ACHN (cell line): ENCODE measurements at places on chromosomes 16 and 17.

GRCh38 chr16:57785385-57785784 is 16.9 kb downstream of the KIFC3 start:
- no peak for DNase-seq

- no peak for DNase-seq
These were observed 126.0 kb upstream of the ERCC4 start for GRCh38 chr16:13793841-13794409.

- DNase-seq = peak; percentile 36
These were observed 5.9 kb downstream of the CA5A start for GRCh38 chr16:87930456-87930855.

- DNase-seq = no peak
These were observed 952 bp downstream of the CD300A start for GRCh38 chr17:74467221-74467951.

- no peak for DNase-seq
These were observed 20.1 kb upstream of the SLC5A11 start for GRCh38 chr16:24825696-24826095.

DNA sequence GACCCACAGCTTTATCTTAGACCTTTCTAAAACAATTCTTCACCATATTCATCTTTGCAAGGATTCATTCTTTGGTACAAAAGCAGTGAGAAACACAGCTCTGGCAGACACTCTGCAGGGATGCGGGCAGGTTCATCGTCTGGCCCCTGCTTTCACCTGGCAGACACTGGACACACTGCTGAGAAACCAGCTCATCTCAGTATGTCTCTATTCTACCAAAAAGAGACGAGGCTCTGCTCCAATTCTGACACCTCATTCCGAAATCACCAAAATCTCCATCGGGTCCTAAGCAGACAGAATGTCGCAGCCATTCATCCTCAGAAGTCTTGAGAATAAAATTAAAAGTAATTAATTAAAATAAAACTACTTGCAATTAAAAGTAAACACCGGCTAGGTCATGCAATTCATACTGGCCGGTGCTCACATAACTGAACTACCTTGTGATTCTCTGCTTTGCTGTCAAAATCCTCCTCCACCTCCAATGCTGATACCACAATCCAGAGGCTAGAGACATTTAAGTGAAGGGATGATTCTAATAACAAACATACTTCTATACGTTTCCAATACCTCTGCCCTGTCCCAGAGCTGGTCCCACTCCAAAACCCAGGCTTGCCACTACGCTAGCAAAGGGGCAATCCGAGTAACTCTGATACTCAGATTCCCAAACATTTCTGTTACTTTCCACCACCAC is 1.3 kb downstream of the RNF157 start:
- DNase-seq = no peak

DNA sequence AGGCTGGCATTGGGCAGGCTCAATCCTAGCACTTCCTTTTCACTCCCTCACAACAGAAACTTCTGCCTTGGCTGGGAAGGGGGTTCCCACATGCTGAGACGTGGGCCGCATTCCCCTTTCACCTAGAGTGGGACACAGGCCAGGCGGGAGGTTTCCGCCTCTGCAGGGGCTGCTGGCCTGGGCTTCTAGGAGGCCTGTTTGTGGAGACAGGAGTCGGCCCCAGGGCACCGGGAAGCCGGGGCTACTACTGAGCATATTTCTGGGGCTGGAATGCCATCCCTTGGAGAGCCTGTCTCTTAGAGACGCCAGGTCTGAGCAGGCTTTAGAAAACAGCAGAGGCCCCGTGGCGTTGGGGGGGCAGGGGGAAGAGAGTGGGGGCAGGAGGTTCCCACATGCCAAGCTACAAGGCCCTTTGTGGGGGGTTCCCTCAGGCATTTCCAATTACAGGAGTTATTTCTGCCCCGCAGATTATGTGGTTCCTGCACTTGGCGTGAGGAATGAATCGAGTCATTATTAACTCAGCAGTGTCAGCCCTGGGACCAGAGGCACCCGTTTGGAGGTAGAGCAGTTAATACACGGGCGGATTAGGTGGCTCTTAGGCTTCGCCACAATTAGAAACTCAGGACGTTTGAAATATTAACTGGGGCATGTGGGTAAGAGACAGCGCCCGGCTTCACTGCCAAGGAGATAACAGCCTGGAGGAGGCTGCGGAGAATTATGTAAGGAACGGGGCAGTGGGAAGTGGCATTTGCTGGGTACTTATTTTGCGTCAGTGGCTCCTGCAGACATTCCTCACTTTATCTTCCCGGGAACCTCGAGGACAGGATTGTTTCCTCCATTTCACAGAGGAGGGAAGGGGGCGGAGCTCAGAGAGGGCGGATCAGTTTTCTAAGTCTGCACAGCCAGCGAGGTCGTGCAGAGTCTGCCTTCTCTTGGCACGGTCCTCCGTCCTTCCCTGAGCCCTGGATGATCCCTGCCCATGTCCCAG is 162.5 kb downstream of the MAF start:
- DNase-seq = peak; percentile 51

DNA sequence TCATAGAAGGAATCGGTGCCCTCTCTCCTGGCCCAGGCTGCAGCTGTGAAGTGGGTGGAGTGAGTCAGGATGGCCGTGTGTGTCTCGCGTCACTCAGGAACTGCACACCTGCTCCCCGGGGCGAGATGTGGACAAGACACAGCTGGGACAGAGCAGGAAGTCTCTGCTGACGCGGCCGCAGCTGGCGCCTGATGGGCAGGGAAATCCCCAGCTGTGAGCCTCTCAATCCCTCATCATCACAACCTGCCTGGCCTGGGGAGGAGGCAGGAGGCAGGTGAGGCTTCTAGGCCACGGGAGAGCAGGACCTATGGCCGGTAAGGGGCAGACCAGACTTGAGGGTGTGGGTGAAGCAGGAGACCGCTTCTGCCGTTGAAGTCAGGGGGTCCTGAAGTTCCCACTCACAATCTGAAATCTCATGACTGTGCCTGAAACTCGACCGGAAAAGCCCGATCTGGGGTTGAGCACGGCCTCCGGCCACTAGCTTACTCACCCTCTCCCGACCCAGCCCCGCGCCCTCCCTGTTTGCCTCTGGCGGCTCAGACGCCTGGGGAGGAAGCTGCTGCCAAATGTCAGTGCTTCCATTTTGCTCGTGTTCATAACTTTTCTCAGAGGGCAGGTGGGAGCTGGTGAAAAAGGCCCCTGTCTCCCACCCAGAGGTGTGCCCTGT is 1.1 kb upstream of the TRPV3 start:
- DNase-seq = no peak

DNA sequence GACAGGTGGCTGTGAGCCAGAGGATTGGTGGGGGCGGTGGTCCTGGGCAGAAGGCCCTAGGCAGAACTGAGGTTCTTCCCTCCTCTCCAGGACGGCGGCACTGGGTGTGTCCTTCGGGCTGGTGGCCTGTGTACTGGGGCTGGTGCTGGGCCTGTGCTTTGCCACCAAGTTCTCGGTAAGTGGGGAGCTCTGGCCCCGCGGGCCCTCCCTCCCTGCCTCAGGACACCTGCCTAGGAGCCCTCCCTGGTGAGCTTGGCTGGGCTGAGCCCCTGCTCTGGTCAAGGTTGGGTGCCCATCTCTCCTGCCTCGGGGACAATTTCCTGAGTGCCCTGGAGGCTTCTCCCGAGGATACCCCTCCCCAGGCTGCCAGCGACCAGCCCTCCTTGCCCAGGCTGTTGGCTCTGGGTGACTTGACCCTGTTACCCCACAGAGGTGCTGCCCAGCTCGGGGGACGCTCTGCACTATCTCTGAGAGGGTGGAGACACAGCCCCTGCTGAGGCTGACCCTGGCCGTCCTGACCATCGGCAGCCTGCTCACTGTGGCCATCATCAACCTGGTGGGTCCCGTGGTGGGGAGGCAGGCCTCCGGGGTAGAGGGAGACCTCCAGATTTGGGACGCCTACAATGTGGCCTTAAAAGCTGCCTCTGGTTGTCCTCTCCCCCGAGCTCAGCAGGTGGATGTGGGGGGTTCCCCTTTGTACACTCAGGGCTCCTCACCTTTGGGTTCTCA is 42.0 kb downstream of the ADCY7 start:
- DNase-seq = no peak

GRCh38 chr17:8726941-8727555 is 17.6 kb downstream of the CCDC42 start:
- no peak for DNase-seq

DNA sequence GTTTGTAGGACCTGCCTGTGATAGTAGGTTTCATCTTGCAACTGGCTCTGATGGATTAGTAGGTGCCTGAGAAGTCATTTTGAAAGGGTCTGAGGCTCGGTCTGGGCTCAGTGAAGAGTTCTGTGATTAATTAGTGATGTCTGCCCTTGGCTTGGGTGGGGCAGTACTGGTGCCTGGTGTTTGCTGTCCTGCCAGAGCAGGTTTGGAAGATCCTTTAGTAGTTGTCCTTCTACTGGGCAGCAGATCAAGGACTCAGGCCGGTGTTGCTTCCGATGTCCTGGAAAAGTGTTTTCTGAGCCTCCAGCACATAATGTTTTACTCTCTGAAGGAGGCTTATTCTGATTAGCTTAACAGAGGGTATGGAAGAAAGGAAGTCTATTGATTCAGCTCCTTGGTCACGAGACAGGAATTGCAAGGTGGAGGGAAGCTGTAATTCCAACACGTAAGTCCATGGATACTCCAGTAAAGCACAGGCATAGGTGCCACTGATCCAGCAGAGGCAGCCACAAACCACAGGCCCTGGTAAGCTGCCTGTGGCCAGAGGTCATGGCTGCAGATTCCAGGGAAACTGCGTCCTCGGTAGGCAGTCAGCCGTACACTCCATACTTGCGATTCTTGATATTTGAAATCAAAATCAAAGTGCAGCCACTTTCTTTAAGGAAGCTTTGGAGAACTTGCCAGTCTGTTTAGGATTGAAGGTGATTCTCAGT is 18.7 kb downstream of the HLF start:
- no peak for DNase-seq

GRCh38 chr16:79177018-79177417 is 423.5 kb downstream of the MAF start:
- no peak for DNase-seq

GRCh38 chr16:54724346-54724925 is 206.2 kb upstream of the IRX5 start:
- no peak for DNase-seq

GRCh38 chr17:21505819-21506815 is 130.0 kb downstream of the KCNJ12 start:
- no peak for DNase-seq

DNA sequence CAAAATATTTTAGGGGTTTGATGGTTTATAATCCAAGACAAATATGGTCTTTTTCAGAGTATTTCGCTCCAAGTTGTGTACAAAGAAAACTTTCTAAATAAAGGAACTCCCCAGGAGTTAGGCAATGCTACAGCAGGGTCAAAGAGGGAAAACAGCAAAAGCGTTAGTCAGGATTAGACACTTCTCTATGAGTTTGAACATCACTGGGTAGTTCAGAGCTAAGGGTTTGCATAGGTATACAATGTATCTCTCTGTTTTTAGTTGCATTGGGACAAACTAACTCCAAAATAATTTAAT is 34.8 kb downstream of the FAM20A start:
- DNase-seq = no peak

GRCh38 chr17:61413661-61414126 is 14.1 kb downstream of the TBX2 start:
- no peak for DNase-seq

DNA sequence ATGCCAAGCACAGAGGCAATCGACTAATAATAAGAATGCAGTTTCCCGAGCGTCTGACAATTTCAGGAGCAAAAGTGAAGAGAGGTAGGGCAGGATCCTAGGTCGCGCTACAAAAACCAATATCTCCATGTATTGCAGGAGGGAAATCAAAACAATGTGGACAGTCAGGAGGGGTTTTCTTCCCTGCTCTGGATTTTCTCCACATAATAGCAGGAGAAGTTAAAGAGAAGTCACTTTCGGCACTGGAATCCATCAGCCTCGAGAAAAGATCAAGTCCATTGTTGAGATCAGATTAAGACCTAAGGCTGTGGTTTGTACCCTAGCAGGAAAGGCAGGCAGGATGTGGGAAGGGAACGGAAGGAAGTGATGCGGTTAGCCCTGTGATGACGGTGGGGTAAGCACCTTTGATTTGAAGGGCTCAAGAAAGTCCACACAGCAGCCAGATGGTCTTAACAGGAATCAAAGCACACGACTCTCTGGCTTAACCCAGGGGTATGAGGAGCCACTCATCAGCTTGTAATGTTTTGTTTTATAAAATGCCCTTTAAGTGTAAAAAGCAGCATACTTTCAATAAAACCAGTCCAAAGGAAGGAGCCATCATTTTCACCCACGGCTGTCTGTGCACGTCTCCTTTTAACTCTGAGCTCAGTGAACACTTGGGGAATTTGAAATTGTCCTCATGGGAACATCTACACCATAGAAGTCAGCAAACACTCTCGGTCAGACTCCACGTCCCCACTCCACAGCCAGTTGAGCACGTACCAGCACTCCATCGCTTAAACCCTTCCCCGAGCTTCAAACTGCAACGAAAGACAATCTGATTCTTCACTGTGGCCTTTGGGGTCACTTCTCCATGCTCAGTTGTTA is 15.8 kb upstream of the AKTIP start:
- no peak for DNase-seq

- DNase-seq = no peak
These were observed 8.3 kb downstream of the PITPNM3 start for GRCh38 chr17:6548034-6548433.

DNA sequence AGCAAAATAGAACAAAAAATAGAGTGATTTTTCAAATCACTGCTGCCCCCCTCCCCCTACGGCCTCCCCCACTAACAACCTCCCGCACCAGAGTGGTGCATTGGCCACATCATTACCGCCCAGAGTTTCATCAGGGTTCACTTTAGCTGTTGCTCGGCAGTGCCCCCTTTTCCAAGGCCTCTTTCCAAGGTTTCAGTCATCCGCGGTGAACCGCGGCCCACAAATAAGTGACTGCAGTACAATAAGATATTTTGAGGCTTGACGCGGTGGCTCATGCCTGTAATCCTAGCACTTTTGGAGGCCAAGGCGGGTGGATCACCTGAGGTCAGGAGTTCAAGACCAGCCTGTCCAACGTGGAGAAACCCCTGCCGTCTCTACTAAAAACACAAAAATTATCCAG is 180.0 kb downstream of the MAF start:
- DNase-seq = no peak

- DNase-seq = peak; percentile 61
These were observed 30.3 kb downstream of the CHD9NB start for GRCh38 chr16:53022374-53022773.

- DNase-seq = no peak
These were observed 11.8 kb downstream of the CTRB1 start for GRCh38 chr16:75230471-75231110.

DNA sequence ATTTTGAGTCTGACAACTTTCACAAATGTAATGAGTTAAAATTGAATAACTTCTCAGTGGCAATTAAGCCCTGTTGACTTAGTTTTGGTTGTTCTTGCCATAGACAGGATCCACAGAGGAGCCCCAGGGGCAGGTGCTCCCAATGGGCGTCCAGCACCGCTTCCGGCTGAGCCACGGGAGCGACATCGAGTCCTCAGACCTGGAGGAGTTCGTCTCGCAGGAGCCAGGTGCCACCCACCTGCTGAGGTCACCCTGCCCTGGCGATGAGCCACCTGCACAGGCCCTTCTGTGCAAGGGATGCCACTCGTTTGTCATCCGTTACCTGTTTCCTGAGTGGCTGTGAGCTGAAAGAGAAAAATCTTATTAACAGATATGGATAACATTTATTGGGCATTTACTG is 10.7 kb downstream of the CCDC40 start:
- DNase-seq = no peak

GRCh38 chr17:34635876-34636275 is 56.5 kb downstream of the TMEM132E start:
- no peak for DNase-seq
